Left forelimb (tissue), 1 donor: ENCODE measurements at places on chromosomes 2 and 18.
A peak's percentile ranks its signal among the peaks of the same experiment; 100 is the strongest.

- no peak for DNase-seq
Measured at GRCh38 chr2:25421289-25421688, 79.6 kb upstream of the DNMT3A start.

DNA sequence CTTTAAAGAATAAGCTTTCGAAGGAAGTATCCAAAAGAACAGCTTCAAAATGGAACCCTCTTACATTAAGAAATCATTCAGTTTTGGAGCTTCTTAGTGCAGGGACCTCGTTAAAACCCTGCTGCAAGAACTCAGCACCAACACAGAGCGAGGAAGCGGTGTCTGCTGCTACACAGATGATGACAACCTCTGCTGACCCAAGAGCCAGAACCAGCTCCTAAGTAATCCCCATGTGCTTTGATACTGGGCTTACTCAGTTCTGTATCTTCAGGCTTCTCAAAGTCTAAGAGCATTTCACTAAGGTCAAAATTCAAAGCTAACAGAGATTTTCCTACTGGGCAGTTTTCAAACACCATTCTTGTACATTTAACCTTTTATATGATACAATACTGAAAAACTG lies 194.6 kb downstream of the STK39 start:
- DNase-seq, result no peak

GRCh38 chr2:73588177-73588576 lies 54.0 kb downstream of the NAT8 start:
- no peak for DNase-seq

DNA sequence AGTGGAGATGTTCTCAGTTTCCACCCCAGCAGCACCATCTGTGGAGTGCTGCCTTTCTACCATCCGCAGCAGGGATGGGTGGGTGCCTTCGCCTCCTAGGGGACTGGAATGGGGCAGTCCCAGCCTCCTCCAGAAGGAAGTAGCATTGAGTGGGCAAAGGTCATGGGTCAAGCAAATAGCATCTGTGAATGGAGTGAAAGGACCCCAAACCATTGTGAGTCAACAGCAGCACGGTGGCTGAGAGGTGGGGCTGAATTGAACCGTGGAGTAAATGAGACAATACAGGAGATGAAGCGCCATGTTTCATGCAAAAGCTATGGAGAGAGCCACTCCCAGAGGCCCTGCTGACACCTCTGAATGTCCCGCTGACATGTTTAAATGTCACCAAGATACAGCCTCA lies 9.7 kb downstream of the GPR55 start:
- DNase-seq, result peak; percentile 25

DNA sequence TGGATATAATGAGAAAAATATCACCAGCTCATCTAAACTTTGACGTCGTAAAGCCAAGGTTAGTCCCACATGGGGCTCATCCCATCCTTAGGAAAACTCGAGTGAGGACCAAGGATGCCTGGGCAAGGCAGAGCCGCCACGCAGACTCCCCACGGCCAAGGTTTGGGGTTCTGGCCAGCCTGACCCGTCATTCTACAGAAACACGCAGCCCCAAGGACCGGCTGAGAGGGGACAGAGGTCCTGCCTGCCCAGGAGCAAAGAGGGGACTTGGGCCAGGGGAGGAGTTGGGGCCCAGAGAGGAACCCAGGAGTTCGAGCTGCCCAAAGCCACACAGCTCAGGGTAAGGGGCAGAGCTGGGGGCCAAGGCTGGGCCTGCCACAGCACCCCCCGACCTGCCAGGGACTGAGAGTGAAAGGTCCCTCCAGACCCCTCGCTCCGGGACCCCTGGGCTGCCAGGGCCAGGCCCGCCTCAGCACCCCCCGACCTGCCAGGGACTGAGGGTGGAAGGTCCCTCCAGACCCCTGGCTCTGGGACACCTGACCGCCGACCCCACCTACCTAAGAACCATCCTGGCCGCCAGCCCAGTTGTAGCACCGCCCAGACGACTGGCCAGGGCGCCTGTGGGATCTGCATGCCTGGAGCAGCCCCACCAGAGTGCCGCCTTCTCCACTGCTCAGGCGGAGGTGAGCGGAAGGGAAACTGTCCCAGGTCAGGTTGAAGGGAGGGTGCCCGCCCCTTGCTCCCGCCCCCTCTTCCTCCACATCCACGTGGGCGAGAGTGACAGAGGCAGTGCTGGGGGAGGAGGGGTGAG lies at the start of gene PDCD1:
PDCD1 (minus strand) TSS at position 689 of the 811 bp plus-strand sequence; CDS start at position 633, 56 bp downstream.
- no peak for DNase-seq

DNA sequence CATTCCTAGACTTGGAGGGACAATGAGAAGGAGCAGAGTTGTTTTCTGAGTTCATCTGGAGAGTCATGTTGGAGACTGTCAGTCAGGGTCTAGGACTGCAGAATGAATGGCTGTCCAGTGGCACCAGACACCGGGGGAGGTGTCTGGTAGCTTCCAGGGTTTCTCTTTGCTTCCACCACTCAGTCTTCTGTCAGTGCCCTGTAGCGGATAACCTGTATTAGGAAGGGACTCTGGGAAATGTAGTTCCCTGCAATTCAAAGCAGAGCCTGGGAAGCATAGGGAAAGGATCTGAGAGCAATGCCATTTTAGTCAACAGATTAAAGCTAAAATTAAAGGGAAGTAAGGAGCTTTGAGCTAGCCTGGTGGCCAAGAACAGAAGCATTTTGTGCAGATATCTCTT lies 257.9 kb downstream of the THSD7B start:
- DNase-seq, result no peak

DNA sequence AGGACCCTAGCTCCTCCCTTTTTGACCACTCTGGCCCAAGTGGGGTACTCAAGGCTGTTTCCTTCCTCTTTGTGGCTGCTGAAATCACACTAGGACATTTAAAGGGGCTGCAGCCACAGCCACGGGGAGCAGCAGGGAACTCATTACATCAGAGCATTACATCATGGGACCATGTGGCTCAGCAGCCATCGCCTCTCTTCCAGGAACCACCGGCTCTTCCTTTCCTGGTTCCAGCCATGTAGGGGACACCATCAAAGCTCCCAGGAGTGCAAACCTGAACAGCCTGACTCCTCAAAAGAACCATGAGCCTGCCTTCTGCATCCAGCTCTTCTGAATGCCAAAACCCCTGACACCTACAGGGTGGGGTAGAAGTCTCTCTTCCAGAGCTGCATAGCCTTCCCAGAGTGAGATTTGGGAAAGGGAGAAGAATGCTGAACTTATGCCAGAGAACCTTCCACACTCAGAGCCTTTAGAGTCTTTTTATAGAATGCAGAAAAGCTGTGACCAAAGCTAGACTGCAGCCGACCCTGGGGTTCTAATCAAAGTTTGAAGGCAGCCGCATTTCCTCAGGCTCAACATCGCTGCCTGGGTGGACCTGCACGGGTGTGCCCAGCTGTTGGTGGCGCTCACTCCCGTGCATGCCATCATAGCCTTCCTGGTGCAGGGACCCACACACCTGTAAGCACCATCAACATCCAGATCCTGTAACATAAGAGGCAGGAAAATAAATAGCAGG lies 121.7 kb downstream of the KLHL29 start:
- DNase-seq, result no peak

DNA sequence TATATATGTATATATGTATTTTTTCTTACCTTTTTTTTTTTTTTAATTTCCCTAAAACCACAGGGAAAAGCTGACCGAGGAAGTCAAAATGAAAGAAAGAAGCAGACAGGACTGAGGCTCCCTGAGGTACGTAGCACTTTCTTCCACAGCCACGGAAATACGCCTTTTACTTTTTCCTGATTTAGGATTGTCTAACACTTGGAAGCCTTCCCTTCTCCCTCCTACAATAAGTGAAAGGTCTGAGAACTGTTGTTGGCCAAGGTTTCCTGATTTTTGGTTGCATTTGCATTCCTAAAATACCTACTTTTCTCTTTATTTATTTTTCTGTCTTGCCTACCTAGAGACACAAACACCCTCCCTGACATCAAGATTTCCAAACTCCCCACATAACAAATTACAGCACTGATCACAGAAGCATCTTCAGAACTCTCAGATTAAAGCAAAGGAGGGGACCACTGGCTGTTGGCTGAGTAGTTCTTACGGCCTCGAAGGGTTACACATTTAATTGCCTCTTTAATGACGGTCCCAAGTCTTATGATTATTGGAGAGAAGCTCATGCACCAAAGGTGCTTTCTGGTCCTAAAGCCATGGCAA lies 778.5 kb upstream of the FANCL start:
- DNase-seq, result no peak

- no peak for DNase-seq
Measured at GRCh38 chr2:203484266-203485112, 50.6 kb downstream of the RAPH1 start.
